Mesenchymal stem cell (in vitro differentiated cells and primary cell): ENCODE measurements at places on chromosomes 6 and 20.

DNA sequence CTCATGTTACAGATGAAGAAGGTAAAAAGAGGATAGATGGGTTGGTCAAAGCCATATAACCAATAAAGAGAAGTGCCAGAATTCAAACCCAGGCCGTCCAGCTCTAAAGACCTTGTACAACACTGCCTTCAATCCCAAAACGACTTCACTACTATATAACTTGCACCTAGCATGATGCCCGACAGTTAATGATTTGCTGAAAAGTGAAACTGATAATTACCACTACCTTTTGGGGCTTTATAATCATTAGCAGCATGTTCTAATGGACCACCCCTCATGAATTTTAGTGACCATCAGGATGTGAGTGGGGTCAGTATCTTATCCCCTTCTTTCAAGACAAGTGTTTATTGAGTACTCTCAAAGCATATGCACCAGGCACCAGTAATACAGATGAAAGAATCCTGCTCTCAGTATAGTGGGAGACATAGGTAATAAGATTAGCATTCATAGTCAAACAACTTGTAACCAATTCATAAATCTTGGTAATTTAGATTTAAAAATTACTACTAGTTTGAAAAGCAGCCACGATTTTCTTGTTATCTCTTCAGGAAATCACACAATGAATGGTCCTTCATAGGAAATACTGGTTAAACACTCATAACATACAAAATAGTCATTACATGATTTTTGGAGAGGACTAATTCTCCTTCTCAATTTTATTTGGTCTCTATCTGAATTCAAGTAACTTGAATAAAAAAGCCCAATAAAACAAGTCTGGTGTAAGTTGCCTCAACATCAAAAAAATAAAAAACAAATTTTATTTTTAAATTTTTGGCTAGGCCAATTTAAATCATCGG lies 98.0 kb downstream of the EPB41L2 start:
- no peak for DNase-seq

DNA sequence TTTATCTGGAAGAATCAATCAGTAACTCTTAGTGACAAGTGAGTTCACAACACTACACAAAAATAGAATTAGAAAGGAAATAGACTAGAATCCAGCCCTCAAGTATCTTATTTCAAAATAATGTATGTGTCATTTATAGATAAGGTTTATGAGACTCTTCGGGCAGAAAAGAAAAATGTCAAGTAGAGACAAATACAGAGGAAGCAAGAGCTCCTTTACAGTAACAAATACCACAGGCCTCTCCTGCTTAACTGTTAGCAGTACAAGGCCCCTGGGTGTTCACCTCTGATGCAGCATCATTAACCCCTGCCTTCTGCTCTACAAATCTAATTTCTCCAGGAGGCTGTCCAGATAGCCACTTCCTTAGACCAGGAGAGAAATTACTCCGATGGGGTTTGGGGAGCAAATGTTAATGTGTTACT lies 76.7 kb downstream of the UBE3D start:
- peak; percentile 57 for DNase-seq

DNA sequence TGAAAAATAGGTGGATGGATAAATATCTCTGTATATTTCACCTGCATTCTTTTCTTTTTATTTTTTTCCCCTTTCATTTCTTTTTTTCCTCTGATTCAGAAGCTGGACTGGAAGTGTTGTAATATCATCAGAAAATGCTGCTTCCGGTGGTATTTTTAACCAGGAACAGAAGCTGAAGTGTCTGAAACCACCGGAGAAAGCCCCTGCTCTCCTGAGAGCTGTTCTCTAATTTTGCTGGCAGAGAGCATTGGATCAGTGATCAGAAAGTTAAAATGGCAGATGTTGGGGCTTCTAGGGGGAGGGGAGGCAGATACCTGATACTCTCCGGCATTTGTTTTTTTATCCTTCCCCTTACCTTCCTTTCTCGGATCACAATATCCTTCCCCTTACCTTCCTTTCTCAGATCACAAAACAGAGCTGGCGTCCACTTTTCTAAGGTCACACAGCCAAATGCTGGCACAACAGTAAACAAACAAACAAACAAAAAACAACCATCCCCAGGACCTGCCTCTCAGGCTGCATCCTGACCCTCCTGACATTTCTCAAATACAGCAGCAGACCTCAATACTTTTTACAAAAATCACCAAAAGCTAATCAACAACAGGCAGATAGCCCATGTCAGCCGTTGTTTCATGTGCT lies 143.2 kb upstream of the ZNF217 start:
- peak; percentile 76 for DNase-seq

- peak; percentile 74 for DNase-seq
These were observed 77.7 kb downstream of the OLIG3 start for GRCh38 chr6:137416376-137417109.

GRCh38 chr6:36797653-36798052 lies 41.6 kb downstream of the CPNE5 start:
- DNase-seq, result no peak

- no peak for DNase-seq
These were observed 15.1 kb upstream of the POM121L2 start for GRCh38 chr6:27327023-27327738.

DNA sequence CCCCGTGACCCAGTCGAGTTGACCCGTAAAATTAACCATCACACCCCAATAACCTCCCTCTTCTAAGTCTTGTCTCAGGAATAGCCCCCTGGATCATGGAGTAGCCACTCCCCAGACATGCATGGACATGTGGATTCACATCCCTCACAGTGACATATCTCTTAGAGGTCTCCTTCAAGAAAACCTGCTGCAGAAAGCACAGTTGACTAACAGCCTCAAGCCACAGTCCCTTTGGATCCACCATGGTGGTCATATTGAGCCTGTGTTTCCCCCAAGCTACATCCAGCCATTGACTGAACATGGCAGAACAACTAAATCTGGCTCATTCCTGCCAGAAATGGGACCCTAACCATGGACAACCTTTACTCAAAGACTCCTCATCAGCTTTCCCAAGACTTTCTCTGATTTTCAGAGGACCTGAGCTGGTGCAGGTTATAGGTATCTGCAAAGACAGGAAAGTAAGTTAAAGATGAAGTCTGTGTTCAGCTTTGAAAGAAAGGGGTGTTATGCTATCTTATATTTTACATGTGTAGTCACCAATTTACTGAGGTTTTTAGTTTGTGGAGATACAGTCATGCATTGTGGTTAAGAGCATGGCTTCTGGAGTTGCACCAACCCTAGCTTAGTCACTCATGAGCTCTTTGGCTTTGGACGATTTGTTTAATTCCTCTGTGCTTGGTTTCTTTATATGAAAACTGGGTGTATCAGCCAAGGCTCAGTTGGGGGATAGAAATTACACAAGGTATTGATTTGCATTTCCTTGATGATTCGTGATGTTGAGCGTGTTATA lies 219.1 kb downstream of the MYLK4 start:
- peak; percentile 22 for DNase-seq

- no peak for DNase-seq
These were observed 113.4 kb downstream of the DACT2 start for GRCh38 chr6:168206186-168206585.

GRCh38 chr6:39114388-39114703 lies 640 bp downstream of the SAYSD1 start:
- no peak for DNase-seq

DNA sequence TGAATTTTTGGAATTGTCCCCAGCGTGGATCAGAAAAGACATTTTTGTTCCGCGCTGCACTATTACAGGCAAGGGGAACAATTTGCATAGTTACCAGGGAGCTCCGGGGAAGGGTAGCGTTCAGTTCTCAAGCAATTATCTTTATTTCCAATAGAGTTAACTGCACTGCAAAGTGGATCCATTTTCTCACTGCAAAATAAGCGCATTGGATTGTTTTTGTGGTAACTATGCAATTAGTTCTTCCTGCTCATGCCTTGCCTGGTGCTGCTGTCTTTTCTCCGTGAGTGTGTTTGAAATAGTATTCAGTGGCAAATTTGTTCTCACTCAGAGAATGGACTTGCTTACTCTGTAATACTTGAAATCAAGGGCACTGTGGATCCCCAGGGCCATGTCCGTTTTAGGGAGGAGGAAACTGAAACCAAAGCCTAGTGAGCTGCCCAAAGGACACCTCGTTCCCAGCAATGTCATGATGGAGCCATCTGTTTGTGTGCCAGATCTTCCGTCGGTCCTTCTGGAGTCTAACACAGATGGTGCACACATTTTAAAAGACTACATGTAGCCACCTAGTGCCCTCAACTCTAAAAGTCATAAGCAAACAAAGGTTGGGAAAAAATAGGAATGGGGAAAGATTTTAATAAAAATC lies 7.4 kb upstream of the PCK1 start:
- DNase-seq, result no peak

- DNase-seq, result peak; percentile 63
These were observed 79.1 kb downstream of the TMEM242 start for GRCh38 chr6:157244175-157244574.

GRCh38 chr6:123598011-123598410 lies 38.7 kb downstream of the TRDN start:
- no peak for DNase-seq

GRCh38 chr20:20580139-20580538 lies 132.3 kb downstream of the RALGAPA2 start:
- DNase-seq, result no peak

DNA sequence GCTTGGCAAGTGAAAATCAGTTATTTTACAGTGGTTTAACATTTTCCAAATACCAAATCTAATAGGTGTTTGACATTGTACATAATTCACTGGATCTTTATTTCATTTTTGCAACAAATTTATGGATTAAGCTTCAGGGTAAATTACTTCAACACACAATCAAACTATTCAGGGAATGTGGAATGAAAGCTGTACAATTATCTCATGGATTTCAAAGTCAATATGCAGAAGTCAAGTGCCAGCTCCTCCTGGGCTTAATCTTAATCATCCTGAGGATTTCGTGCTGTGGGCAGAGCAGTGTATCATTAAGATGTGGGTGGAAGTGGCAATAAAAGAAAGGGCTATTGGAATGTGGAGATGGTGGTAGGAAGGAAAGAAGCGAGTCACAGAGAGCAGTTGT lies 548.8 kb downstream of the COL12A1 start:
- no peak for DNase-seq

- DNase-seq, result peak; percentile 39
These were observed 3.1 kb downstream of the ZNF76 start for GRCh38 chr6:35262596-35262995.
